ENCODE measurements at places on chromosomes 2 and 18.

GRCh38 chr18:5851998-5852397, 43.3 kb downstream of the TMEM200C start:
- no peak for DNase-seq

- no peak for DNase-seq
These were observed 441.9 kb downstream of the RND3 start for GRCh38 chr2:150045601-150046000.

- no peak for DNase-seq
These were observed 436.3 kb downstream of the CBLN2 start for GRCh38 chr18:72107647-72108383.

- DNase-seq: no peak
These were observed 37.1 kb downstream of the SH2D6 start for GRCh38 chr2:85455552-85456090.

GRCh38 chr18:33804258-33804657, 226.2 kb downstream of the ASXL3 start:
- DNase-seq: no peak

DNA sequence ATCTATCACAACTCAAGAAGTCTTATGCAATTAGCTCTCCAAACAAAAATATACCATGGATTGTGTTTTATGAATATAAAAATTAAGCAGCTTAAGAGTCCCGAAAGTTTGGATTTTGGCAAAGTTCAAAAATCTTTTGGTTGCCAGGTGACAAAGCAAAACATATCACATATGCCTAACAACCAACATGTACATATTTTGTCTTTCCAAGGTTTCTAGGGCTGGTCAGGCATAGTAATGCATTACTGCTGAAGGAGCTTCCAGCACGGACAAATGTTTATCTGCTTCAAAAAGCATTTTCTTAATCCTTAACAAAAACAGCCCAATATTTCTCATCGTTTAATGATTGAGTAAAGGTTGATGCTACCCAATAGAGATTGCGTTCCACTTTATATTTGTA, 1327.1 kb upstream of the ZEB2 start:
- no peak for DNase-seq

DNA sequence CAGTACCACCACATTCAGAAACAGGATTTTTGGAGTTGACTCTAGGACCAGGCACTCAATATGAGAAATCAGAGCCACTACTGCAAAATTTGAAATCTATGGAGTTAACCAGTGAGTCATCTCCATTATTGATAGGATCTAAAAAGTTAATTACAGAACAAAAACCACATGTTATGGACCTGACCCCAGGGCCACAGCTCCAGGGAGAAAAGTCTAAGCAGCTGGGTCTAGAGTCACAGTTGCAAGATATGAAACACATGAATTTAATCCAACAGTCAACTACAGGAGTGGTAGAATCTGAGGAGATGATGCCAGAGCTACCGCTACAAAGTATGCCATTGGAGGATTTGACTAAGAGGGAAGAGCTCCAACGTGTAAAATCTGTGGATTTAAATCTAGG, 13.4 kb upstream of the ZNF512 start:
- no peak for DNase-seq

DNA sequence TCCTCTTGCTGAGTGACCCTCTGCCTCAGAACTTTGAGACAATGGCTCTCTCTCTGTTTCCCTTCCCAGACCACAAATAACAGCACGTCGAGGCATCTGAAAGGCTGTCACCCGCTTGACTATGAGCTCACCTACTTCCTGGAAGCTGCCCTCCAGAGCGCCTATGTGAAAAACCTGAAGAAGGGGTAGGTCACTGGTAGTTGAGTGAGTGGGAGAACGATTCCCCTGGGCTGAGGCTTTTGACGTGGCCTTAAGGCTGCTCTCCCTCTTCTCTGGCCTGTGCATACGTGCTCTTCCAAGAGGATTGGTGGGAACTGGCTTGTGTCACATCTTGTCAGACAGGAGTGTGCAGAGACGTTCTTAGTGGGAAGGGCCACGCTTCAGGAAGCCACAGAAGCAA, 63.1 kb upstream of the MCFD2 start:
- no peak for DNase-seq

DNA sequence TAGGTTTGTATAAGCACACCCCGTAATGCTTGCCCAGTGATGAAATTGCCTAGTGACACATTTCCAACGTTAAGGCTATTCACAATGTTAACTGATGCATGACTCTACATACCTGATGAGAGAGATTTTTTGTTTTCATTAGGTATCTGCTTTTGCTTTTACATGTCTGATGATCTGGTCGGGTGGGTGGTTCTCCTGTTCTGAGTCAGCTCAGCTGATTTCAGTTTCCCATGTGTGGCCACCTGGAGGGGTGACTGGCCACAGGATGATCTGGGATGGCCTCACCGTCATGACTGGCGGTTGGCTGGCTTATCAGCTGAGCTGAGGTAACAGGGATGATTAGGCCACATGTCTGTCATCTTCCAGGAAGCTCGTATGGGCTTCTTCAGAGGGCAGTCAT, 33.8 kb upstream of the ACYP2 start:
- DNase-seq: no peak

DNA sequence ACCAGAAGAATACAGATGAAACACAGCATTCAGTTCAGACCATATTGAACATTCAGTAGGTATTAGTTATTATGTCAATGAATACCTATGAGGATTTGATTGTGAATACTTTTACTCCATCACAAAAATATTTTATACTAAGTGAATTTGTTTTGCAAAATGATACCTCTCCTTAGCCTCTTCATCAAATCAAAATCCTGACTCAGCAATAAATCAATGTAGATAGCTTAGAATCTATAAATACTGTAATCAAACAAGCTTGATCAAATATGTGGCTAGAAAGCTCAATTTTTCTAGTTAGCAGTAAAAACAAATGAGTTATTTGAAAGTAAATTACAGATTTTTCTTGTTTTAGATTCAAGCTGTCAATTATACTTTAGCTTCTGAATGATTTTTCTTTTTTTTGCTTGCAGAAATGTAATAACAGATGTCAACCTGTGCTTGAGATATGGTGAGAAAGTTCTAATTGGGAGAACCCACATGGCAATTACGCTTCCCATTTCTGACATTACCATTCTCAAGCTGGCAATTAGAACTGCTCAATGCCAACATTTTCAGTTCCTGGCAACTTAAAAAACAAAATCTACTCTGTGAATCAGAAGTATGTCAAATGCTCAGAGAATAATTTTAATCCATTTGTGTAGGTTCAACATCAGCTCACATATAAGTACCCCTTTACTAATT, 109.6 kb downstream of the PRELID3A start:
- no peak for DNase-seq

- no peak for DNase-seq
These were observed 49.6 kb downstream of the HYCC2 start for GRCh38 chr2:201021914-201022313.

- DNase-seq: no peak
These were observed 5.2 kb downstream of the CD207 start for GRCh38 chr2:70830366-70830765.

- no peak for DNase-seq
These were observed 44.0 kb upstream of the DSG1 start for GRCh38 chr18:31273812-31274527.

- no peak for DNase-seq
These were observed 163.7 kb downstream of the MCFD2 start for GRCh38 chr2:46751897-46752296.

GRCh38 chr2:33134086-33134771, 187.5 kb downstream of the LTBP1 start:
- no peak for DNase-seq

DNA sequence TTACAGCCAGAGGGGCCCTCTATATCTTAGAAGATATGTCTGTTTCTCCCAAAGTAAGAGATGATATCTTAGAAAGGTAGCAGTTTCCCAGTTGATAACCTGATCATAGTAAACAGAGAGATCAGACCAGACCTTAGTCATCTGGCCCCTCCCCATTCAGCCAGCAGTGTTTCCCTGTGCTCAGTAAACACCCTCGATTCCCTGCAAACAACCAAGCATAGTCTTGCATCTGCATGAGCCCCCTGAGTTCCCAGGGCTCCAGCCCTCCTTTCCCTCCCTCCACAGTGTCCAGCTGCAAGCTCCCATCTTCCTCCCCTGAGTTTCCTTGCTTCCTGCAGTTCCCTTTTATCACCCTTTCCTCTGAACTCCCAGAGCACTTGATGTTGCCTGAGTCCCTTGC, 20.3 kb downstream of the NRP2 start:
- no peak for DNase-seq

DNA sequence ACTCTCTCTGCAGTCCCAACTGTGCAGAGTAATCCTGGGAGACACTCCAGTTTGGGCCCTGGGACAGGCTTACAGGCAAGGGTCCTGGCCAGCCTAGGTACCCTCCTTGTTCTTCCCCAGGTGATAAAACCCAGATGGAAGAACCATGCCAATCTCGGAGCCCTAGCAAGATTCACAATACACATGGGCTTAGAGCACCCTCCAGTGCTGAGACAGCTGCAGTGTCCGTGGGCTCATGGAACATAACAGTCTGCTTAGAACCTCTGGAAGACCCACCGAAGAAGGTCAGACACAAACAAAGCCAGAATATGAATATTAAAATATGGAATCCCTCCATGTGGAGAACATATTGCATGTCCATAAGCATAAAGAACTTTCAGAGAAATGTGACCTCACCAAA, 568.1 kb downstream of the KCNJ3 start:
- no peak for DNase-seq

GRCh38 chr2:74226648-74227213, 28.3 kb downstream of the MTHFD2 start:
- no peak for DNase-seq

GRCh38 chr2:158305501-158305900, 151.1 kb downstream of the CCDC148 start:
- no peak for DNase-seq

GRCh38 chr18:63848159-63848558, 39.3 kb upstream of the SERPINB2 start:
- DNase-seq: no peak

Data from effector CD8-positive, alpha-beta T cell (primary cell).